Central memory CD4-positive, alpha-beta T cell (primary cell): ENCODE measurements at places on chromosomes 6 and 20.

DNA sequence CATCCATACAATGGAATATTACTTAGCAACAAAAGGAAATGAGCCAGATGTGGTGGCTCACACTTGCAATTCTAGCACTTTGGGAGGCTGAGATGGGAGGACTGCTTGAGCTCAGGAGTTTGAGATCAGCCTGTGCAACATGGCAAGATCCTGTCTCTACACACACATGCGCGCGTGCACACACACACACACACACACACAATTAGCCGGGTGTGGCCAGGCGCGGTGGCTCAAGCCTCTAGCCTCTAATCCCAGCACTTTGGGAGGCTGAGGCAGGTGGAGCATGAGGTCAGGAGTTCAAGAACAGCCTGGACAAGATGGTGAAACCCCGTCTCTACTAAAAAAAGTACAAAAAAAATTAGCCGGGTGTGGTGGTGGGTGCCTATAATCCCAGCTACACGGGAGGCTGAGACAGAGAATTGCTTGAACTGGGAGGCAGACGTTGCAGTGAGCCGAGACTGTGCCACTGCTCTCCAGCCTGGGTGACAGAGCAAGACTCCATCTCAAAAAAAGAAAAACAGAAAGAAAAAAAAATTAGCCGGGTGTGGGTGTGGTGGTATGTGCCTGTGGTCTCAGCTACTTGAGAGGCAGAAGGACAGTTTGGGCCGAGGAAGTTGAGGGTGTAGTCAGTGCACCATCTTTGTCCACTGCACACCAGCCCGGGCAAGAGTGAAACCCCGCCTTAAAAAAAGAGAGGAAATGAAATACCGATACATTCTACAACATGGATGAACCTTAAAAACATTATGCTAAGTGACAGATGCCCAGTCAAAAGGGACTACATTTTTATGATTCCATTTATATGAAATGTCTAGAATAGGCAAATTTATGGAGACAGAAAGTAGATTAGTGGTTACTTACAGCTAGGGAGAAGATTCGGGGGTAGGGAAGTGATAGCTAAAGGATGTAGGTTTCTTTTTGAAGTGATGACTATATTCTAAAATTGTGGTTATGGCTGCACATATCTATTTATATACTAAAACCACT is 52.5 kb downstream of the RBL1 start:
- peak; percentile 50 for DNase-seq

GRCh38 chr6:10425975-10426780 is 11.3 kb upstream of the TFAP2A start:
- DNase-seq: no peak

DNA sequence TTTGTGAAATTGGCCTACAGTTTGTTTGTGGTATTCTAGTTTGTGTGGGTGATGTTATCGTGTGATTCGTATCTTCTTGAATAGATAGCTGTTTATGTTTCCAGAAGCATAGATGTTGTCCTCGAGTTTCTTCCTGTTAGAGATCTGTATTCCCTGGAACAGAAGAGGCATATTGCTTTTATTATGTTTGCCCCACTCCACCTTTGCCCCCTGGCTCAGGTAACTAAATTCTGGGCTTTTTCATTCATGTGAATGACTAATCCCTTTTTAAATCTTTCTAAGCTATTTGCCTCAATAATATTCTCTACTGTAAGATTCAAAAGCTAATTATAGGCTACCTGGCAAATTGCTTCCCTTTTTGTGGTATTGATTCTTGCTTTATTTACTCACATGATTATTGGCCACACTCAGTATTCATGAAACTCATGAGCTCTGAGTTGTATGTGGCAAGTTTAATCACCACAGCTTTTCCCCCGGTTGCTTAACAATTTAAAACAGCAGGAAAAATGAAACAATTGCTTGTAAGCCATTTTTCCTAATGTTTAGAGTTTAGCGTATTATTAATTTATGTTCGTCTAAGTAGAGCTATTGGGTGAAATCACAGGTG is 12.6 kb downstream of the RNF217 start:
- no peak for DNase-seq

DNA sequence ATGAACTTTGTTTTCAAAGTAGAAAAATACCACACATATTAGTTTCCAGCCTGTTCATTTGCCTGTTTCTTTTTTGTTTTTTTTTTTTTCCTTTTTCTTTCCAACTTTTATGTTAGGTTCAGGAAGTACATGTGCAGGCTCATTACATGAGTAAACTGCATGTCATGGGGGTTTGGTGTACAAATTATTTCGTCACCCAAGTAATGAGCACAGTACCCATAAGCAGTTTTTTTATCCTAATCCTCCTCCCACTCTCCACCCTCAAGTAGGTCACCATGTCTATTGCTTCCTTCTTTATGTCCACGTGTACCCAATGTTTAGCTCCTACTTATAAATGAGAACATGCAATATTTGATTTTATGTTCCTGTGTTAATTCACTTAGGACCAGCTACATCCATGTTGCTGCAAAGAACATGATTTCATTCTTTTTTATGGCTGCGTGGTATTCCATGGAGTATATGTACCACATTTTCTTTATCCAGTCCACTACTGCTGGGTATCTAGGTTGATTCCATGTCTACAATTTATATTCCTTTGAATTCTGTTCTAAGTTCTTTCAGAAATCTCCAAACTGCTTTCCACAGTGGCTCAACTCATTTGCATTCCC is 31.8 kb downstream of the SNX14 start:
- DNase-seq: no peak

DNA sequence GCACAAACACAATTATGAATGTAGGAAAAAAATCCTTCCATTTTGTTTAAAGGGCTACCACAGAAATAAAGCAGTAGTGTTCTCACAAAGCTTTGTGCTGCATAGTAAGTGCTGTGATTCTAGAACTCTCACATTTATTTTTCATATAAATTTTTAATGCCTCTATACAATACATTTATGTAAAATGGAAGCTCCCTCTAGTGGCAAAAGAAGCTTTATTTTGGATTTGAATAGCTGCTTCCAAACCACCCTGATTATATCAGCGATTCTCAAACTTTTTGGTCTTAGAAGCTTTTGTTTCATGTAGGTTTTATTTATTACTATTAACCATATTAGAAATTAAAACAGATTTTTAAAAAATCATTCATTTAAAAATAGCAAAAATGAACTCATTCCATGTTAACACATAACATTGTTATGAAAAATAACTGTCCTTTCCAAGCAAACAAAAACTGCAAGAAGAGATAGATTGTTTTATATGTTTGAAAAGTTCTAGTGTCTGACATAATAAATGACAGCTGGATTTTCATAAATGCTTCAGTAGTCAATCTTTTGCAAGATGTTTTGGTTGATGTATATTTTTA is 38.4 kb downstream of the HS3ST5 start:
- DNase-seq: no peak
